ENCODE measurements at places on chromosomes 3 and 15.

GRCh38 chr15:32824777-32825176 is 107.0 kb downstream of the GREM1 start:
- no peak for DNase-seq

GRCh38 chr3:188220097-188220788 is 66.3 kb downstream of the LPP start:
- DNase-seq, result no peak

DNA sequence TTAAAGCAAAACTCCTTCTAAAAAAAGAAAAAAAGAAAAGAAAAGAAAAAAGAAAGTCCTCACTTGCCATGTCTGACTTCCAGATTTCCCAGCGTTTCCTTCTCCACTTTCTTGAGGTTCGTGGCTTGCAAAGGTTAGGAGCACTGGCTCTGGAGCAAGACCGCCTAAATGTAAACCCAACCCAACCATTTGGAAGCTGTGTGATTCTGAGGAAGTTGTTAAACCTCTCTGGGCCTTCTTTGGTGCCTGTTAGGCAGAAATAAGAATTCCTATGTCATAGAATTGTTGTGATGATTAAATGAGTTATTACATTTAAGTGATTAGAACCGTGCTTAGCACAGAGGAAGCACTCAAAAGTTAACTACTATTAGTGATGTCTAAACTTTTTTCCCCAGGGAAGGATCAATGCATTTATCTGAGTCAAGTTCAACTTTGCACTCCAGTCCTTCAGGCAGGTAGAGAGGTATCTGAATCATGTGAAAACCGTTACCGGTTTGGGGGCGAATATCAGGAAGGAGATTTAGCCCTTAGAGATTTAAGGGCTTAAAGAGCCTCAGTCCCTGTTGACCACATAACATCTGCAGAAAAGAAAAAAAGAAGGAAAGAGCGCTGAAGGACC is 78.3 kb upstream of the HES1 start:
- no peak for DNase-seq

- no peak for DNase-seq
Observed at GRCh38 chr3:173886-174285, 22.7 kb upstream of the CHL1 start.

GRCh38 chr3:112005091-112005672 is 6.5 kb downstream of the TAGLN3 start:
- DNase-seq, result no peak

DNA sequence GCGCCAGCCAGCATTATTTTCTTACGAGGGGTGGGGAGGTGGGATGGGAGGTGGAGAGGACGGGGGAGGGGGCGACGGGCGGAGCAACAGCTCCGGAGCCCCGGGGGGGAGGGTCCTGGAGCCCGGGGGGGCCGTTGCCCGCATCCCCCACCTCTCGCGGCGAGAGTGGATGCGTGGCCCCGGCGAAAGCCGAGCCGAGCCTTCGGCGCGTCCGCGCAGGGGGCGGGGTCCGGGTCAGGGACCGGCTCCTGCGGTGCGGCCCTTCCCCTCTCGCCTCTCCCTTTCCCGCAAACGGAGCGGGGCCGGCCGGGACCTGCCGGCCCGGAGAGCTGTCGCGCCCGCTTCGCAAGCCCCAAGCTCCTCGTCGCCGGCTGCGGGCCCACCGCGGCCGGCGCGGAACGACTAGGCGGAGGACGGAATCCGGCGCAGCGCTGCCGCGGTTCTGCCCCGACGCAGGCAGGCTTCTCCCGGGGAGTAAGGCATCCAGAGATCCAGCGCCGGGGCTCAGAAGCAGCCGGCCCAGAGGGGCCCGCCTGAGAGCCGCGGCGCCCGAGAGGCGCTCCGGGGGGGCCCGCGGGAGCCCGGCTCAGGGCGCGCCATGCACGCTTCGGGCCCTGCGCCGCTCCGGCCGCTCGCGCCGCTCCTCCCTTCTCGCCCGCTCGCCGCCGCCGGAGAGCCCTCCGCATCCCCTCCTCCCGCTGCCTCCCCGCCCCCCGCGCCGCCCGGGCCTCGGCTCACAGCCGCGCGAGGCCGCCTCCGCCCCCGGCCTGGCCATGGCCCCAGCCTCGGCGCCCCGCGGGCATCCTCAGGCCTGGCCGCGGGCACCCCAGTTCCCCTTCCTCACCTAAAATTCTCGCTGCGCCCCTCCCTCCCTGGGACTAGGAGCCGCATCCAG is 459 bp upstream of the ADCY5 start:
- peak; percentile 50 for DNase-seq

DNA sequence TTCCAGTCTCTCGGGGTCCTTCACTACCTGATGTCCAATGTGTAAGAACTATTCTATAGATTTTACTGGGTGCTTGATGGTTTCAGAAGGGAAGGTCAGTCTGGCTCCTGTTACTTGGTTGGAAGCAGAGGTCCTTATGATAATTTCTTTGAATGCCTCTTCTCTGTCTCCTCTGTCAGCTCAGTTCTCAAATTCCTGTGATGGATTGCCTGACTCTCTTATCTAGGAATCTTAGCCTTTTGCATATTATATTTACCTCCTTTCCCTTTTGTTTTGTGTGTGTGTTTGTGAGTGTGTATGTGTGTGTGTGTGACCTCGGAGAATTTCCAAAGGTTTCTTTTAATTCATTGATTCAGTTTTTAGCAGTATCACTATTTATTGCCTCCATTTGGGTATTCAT is 88.2 kb downstream of the ARNT2 start:
- DNase-seq, result no peak

DNA sequence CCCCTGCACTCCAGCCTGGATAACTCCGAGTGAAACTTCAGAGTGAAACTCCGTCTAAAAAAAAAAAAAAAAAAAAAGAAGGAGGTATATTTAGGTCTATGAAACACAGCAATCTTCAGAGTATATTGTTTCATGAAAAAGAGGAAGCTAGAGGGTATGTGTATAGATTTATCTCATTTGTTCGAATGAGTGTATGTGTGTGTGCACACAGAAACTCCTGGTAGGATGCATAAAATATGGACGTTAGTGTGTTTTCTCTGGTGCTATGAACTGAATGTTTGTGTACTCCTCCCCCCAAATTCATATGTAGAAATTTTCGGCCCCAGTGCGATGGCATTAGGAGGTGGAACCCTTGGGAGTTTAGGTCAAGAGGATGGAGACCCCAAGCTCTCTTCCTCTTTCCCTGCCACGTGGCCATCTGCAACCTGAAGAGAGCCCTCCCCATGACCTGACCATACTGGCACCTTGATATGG is 98.6 kb upstream of the KLF13 start:
- no peak for DNase-seq

Measured in cerebellum (tissue), 4 donors.